Fibroblast of lung (primary cell): ENCODE measurements at places on chromosomes 5 and 9. TPM values are rescaled to one million over a fixed set of nuclear protein-coding genes. Genes with fewer than 3 reads are reported as not detected.
A peak's percentile ranks its signal among the peaks of the same experiment; 100 is the strongest.

GRCh38 chr5:34897646-34898045 is 17.7 kb downstream of the RAD1 start:
- no peaks in the 10 kb centered on the region for H3K36me3 ChIP-seq
- H3K27me3 ChIP-seq: no peaks in the 10 kb centered on the region
- no peaks in the 10 kb centered on the region for H3K4me1 ChIP-seq
- no peak overlapping the region for H3K27ac ChIP-seq
- no peak for DNase-seq

DNA sequence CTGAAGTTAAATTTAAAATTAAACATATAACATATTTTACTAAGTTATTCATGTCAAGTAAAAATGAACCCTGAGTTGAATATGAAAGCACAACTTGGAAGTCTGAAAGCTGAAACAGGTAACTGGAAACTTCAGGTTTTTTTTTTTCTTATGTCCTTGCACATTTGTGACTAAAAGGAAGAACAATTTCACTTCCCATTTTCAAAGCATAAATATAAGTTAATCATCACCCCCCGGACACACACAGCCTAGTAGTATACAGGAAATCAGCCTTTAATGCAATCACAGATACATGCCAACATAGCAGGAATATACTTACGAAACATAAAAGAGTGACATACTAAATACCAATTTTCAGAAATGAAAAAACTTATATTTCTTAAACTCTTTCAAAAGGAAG is 225.9 kb downstream of the RFX3 start:
- DNase-seq: no peak
- H3K27me3 ChIP-seq: no peaks in the 10 kb centered on the region
- H3K4me1 ChIP-seq: no peaks in the 10 kb centered on the region

GRCh38 chr5:39072925-39073766 is 1.1 kb downstream of the RICTOR start:
- DNase-seq: peak; percentile 52
- peak overlapping the region; percentile 83 for H3K4me3 ChIP-seq

DNA sequence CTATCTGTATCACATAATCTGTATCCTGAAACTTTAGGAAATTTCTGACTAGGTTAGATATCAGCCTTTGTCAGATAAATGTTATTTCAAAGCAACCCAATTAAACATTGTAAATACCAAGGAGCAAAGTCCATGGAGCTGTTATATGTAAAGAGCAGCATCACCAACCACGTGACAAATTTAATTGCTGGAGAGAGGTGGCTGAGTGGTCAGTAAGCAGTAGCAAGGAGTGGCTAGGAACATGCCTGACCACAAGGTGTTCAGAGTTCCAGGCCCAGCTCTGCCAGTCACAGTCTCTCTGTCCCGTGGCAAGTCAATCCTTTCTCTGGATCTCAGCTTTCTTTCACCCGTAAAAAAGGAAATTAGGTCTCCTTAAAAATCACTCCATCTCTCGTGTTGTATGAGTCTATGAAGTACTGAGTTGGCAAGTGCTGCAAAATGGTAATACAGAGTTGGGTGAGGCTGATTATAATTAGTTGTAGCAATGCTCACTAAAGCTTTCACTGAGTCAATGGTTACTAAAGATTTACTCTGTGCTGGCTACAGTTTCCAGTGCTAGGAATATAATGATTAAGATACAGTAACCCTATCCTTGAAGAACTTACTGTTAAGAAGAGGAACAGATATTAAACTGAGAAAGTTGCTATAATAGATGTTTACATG is 166.1 kb downstream of the GNAQ start:
- H3K36me3 ChIP-seq: no peaks in the 10 kb centered on the region
- H3K27me3 ChIP-seq: no peaks in the 10 kb centered on the region
- H3K27ac ChIP-seq: no peak overlapping the region
- H3K4me3 ChIP-seq: no peak overlapping the region
- DNase-seq: no peak

The OTP gene
- total RNA-seq: not detected in 2 replicates

The CHD1 gene
- 48.0 and 48.4 TPM in 2 replicates for total RNA-seq

The INSL6 gene
- total RNA-seq: not detected in 2 replicates

DNA sequence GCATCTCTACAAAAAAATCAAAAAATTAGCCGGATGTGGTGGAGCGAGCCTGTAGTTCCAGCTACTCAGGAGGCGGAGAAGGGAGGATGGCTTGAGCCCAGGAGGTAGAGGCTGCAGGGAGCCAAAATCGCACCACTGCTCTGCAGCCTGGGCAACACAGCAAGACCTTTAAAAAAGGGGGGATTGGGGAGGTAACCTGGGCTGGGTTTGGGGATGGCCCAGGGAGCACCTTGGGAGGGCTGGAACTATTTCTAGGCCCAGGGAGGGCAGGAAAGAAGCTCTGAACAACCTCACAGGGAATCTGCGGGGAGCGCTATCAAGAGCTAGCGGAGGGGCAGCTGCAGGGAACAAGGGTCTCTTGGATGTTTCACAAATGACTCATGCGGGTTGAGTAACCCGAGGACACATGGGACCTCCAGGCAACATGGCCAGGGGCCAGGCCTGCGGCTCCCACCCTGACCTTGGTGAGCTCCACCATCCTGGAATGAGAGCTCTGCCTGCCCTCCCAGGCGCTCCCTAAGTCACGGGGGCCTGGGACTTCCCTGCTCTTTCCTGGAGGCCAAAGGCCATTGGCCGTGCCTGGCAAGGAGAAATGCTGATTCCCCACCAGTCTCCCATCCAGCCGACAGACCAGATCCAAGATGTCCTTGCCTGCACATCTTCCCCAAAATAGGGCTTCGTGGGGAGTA is 23.4 kb downstream of the SARDH start:
- H3K4me1 ChIP-seq: peaks cover 25% of the 10 kb centered on the region
- peak; percentile 86 for DNase-seq
- no peak overlapping the region for H3K4me3 ChIP-seq
- H3K36me3 ChIP-seq: no peaks in the 10 kb centered on the region
- H3K27ac ChIP-seq: peak overlapping the region; percentile 52

- no peaks in the 10 kb centered on the region for H3K27me3 ChIP-seq
- no peaks in the 10 kb centered on the region for H3K4me1 ChIP-seq
- no peak overlapping the region for H3K4me3 ChIP-seq
- no peak overlapping the region for H3K27ac ChIP-seq
Measured at GRCh38 chr5:175883506-175883905, 12.1 kb downstream of the CPLX2 start.

DNA sequence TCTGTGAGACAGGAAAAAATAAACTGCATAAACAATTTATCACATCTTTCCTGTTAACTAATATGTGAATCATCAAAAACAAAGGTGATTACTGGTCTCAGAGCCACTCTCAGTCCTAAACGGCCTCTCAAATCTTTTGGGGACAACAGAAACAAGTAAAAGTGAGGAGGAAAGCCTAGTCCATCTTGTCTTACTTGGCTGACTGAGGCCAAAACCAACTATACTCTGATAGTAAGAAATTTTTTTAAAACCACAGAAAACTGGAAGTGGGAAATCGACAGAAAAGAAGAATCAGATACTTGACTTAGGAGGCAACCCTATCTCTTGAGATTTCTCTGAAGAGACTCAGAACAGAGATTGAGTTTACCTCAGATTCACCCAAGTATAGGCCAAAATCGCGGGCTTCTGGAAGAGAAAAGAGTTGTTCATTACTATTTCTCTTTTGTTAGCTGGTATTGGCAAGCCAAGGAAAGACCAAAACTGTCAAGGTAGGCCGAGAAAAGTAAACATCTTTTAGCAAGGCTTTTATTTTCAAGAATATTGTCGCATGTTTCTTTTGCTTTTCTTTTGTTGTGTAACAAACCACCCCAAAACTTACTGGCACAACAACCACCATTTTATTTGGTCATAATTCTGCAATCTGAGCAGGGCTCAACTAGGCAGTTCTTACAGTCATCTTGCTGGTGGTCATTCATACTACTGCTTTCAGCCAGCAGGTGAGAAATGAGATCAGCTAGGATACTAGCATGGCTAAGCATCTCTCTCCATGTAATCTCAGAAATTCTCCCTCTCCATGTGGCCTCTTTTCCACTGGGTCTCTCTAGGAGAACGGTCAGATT is 46.1 kb downstream of the RFX3 start:
- no peaks in the 10 kb centered on the region for H3K36me3 ChIP-seq
- no peaks in the 10 kb centered on the region for H3K27me3 ChIP-seq
- H3K4me1 ChIP-seq: no peaks in the 10 kb centered on the region
- H3K27ac ChIP-seq: no peak overlapping the region
- H3K4me3 ChIP-seq: no peak overlapping the region

The RAI14 gene
- 82.7 and 125 TPM in 2 replicates for total RNA-seq

DNA sequence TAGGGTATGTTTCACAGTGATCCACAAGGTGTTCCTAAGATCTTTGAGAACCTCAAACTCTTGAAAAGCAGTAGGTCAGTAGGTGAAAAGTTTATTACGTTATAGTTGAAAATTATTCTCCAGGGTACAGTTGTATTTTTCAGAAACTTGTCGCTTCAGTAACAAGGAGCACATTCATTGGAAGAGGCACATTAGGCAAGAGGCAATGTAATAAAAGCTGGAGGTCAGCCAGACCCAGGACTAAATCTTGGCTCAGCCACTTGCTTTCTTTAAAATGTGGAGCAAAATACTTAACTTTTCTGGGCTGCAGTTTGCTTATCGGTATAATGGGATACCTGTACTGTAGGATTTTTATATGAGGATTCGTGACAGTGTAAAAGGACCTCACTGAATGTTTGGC is 45.6 kb downstream of the TLE4 start:
- H3K36me3 ChIP-seq: peaks cover 2% of the 10 kb centered on the region
- no peaks in the 10 kb centered on the region for H3K27me3 ChIP-seq
- H3K4me1 ChIP-seq: peaks cover 9% of the 10 kb centered on the region

DNA sequence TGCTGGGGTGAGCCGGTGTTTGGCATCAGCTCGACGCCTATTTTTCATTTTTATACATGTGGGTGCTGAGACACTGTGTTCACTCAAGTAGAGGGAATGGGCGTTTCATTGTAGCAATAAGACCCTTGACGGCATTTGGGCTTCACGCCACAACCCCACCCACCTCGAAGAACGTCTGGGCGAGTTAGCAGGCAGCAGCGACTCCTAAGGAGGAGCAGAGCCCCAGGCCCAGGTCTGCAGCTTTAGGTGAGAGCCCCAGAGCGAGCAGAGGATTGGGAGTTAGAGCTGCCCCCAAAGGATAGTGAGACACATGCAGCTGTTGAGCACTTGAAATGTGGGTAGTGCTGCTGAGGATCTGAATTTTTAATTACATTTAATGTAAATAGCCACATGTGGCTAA is 1.6 kb upstream of the ZFP62 start:
- no peaks in the 10 kb centered on the region for H3K36me3 ChIP-seq
- DNase-seq: no peak
- no peak overlapping the region for H3K27ac ChIP-seq
- H3K4me1 ChIP-seq: no peaks in the 10 kb centered on the region
- no peak overlapping the region for H3K4me3 ChIP-seq

The LCN1 gene
- total RNA-seq: not detected in 2 replicates

DNA sequence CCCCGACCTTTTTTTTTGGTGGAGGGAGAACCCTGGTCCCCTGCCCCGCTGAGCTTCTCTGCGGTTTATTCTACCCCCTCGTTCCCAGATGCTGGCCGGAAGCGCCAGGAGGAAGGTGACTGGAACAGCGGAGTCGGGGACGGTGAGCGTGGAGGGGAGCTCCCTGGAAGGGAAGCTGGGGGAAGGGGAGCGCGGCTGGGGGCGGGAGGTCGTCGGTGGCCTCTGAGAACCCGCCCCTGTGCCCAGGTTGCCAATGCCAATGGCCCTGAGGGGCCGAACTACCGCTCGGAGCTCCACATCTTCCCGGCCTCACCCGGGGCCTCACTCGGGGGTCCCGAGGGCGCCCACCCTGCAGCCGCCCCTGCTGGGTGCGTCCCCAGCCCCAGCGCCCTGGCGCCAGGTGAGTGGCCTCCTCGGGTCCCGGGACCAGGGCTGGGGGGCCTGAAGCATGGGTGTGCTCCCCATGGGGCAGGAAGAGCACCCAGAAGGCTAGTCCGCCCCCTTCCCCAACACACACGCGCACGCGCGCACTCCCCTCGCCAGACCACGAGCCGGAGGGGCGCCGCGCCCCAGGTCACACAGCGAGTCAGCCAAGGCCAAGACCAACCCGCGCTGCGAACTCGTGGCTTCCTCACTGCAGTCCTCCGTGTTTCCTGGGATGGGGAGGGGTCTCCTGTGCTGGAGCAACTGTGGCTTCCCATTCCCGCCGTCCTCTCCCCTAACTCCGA is 10.6 kb downstream of the MYOZ3 start:
- no peak for DNase-seq
- peak overlapping the region; percentile 42 for H3K4me3 ChIP-seq
- no peaks in the 10 kb centered on the region for H3K36me3 ChIP-seq
- H3K27me3 ChIP-seq: no peaks in the 10 kb centered on the region

DNA sequence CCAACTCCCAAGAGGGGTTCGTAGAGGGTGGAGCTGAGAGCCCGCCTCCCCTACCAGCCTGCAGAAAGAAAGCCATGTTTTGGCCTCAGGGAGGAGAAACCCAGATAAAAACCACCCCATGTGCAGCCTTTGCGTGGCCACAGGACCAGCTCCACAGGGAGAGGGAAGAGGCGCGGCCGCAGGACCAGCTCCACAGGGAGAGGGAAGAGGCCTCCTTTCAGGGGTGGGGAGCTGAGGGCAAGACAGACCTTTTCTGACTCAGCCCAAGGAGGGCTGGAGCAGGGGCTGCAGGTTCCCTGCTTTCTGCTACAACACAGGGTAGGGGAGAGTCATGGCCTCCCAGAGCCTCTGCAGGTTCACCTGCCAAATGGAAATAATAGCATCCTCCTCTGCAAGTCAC is 37.6 kb upstream of the KCNMB1 start:
- no peaks in the 10 kb centered on the region for H3K36me3 ChIP-seq
- no peaks in the 10 kb centered on the region for H3K4me1 ChIP-seq
- H3K27me3 ChIP-seq: peaks cover 5% of the 10 kb centered on the region

- H3K27ac ChIP-seq: no peak overlapping the region
- peaks cover 26% of the 10 kb centered on the region for H3K27me3 ChIP-seq
- H3K36me3 ChIP-seq: no peaks in the 10 kb centered on the region
- DNase-seq: peak; percentile 44
- H3K4me1 ChIP-seq: no peaks in the 10 kb centered on the region
Measured at GRCh38 chr5:138641547-138642298, 66.5 kb upstream of the HSPA9 start.

The FBN2 gene
- total RNA-seq: 9.0 and 80.1 TPM in 2 replicates

DNA sequence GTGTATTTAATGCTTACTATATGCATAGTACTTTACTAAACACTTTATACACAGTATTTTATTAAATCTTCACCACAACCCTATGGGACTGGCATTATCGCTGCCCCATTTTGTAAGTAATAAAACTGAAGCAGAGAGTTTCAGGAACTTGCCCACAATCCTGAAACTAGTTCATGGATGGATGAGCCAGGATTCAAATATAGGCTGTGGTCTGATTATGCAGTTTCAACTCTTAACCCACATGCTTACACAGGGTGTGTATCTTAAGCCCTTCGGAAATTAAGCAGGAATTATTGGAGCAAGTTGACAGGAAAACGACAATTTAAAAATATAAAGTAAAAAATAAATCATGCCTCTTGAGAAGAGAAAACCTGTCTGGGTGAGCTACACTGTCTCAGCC is 109.0 kb downstream of the ATP10B start:
- no peaks in the 10 kb centered on the region for H3K4me1 ChIP-seq
- DNase-seq: no peak

- DNase-seq: peak; percentile 97
- peaks cover 8% of the 10 kb centered on the region for H3K27me3 ChIP-seq
- H3K4me3 ChIP-seq: no peak overlapping the region
- H3K27ac ChIP-seq: peak overlapping the region; percentile 40
Measured at GRCh38 chr9:127388037-127388855, 8.7 kb upstream of the SLC2A8 start.

The CDC25C gene
- total RNA-seq: 0.26 and 3.0 TPM in 2 replicates
